ENCODE measurements at places on chromosomes 4 and X.
A peak's percentile ranks its signal among the peaks of the same experiment; 100 is the strongest.

GRCh38 chrX:148314876-148315275, 185.5 kb upstream of the AFF2 start:
- DNase-seq, result no peak

DNA sequence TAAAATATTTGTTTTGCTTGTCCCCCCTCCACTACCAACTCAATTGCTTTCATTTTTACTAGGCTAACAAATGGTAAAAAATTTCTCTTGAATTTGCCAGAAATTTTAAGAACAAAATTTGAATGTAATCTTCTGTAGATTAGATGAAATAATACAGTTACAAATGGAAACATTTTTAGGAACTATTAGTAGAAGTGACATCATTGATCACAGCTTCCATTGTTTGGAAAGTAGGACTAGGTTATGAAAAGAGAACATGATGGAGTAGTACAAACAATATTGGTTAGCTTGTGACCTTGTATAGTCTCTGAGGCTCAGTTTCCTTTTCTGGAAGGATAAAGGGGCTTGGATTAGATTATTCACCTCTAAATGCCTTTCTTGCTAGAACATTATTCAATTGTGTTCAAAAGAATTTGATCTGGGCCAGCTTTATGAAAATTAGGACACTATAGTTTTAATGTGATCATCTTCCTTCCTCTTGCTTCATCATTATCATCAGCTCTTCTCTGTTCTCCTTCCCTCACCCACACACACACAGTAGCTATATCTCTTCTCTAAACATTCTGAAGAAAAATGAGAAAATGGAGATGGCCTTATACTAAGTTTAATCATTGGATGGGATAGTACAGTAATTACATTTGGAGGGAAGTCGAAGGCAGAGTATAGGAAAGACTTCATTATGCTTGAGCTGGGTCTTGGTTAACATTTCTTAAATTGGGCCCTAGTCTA, 9.9 kb downstream of the MTMR1 start:
- DNase-seq, result no peak

- DNase-seq, result no peak
Measured at GRCh38 chrX:76366972-76367371, 60.5 kb upstream of the MAGEE1 start.

- DNase-seq, result no peak
Measured at GRCh38 chrX:43813319-43813718, 68.9 kb downstream of the MAOB start.

DNA sequence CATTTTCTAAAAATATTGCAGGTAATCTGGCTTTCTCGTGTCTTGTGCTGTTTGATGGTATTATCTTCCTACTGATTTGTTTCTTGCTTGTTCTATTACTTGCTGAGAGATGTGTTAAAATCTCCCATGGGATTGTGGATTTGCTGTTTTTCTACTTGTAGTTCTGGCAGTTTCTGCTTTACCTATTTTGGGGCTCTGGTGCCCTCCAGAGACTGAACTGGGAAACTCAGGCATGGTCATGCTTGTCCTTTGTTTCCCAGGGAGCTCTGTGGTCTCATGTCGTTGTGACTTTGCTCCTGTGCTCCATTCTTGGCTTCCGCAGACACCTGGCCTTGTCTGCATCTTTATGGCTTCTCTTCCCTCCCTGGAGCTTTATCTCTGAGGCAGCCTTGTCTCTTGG, 39.5 kb downstream of the NSD2 start:
- no peak for DNase-seq

- no peak for DNase-seq
Measured at GRCh38 chrX:13622401-13622964, 30.5 kb upstream of the TCEANC start.

GRCh38 chrX:24965372-24965771, 50.4 kb downstream of the ARX start:
- no peak for DNase-seq

DNA sequence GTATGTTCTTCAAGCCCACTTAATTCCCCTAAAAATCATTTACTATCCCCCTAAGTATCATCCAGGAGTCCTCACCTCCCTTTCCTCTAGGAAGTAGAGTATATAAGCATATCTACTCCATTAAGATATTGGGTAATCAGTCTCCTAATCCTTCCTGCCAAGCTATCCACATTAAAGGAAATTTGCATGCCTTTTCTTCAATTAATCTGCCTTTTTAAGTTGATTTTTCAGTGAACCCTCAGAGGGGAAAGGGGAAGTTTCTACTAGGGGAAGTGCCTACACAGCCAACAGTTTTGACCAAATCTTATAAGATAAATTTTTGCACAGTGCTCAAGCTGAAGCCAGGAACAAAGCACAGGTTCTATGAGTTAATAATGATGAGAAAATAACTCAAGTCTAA, 222.8 kb downstream of the NLGN4X start:
- no peak for DNase-seq

DNA sequence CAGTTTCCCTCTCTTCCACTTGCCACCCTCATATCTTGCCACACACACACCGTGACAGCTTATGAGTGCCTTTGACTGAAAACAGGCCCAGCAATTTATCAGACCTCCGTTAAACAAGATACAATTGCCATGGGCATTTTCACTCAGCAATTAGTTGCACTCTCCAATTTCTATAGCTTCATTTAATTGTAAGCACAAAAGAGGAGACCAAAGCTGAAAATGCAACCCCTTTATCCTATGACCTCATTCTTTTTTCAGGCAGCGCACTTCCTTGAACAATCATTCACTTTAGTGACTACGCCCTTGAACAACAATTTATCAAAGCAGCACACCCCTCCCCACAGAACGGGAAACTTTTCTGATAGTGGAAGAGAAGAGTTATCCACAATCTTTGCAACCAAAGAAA, 4.1 kb downstream of the POF1B start:
- no peak for DNase-seq

DNA sequence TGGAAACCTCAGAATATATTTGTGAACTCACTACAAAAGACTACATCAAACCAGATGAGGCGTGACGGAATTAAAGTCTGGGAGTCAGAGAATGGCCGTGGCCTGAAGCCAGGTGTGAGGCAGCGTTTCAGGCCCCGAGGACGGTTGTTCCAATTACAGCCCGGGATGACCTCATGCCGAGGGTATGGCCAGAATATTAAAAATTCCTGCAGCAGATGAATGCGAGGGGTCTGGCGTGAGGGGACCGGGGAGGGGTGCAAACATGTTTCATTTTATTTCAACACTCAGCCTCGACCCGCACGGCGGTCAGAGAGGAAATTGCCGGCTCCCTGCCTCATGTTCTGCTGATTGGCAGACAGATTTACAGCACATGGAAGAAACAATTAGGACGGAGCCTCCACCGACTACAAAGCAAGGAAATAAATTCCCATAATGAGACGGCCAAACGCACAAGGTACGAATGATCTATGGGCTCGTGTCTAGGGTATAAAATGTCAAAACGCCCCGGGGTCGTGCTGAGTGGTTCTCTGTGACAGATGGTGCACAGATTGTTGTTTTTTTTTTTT, 289.7 kb downstream of the SHOX start:
- DNase-seq, result no peak

- no peak for DNase-seq
Measured at GRCh38 chr4:170014359-170015011, 11.7 kb downstream of the MFAP3L start.

- DNase-seq, result no peak
Measured at GRCh38 chr4:10971800-10972401, 287.3 kb upstream of the CLNK start.

DNA sequence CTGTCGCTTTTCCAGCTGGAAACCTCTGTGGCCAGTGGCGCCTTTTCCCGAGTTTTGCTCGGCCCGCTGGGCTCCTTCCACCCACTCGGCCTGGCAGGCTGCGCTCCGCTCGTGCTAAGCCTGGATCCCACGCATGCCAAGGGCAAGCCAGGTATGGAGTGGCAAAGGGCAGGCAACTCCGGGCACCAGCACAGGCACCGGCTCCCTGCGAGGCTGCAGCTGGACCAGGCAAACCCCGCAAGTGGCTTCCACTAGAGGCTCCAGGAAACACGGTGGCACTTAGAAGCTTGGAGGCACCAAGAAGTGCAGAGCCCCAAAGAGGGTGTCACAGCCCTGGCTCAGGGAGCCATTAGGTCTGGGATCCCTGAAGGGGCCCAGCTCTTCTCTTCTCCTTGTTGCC, 59.5 kb downstream of the PPA2 start:
- no peak for DNase-seq

- DNase-seq, result no peak
Measured at GRCh38 chrX:38973322-38973721, 172.1 kb downstream of the MID1IP1 start.

GRCh38 chr4:109589605-109590004, 29.6 kb downstream of the MCUB start:
- DNase-seq, result no peak

- DNase-seq, result no peak
Measured at GRCh38 chrX:24982306-24982965, 33.3 kb downstream of the ARX start.

DNA sequence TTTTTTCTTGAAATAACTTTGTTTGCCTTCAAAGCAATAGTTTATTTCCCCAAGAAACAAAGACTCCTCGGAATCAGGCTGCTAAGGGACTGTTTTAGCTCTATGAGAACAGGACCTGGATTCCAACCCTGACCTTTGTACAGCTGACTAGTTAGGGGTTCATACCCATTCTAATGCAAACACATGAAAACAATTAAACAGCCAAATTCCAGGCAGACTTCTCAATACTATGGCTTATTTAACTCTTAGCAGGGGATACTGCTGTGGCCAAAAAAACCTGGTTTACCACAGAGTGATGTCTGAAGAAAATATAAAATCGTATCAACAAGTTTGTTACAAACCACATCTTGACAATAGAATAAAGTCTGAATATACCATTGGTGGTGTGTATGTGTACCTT, 129.6 kb upstream of the INTU start:
- DNase-seq, result no peak

DNA sequence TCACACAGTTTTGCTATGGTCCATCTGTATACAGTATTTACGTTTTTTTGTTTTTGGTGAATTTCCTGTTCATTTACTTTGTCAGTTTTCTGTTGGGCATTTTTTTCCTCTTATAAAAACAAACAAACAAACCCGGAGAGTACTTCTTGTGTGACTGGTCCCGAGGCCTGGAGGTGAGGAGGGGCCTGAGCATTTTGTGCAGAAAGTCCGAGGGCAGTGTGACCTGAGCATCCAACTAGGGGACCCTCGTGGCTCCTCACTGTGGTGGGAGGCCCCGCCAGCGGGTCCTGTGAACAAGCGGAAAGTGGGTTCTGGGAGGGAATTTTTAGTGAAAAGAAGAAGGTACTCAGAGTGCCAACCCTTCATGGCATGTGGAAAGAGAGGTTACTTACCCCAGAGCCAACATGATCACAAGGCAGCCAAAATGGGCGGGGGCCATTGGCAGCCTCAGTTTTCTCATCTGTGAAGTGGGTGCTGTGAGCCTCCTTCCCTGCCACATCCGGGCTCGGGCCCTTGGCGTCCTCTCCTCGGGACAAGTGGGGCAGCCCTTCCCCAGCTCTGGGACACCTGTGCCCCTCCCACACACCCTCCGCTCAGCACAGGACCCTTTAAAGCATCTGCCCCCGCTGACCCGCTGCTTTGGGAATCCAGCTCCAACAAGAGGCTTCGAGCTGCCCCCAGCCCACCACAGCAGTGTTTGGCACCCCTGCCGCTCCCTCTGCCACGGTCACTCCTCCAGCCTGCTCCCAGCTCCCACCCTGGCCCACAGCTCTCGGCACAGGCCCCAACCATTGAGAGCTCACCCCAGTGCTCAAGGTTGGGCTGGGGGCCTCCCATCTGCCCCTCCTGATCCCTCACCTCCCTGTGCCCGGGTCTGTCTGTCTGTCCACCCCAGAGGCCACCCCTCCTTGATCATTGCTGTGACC, 22.8 kb upstream of the GPR78 start:
- DNase-seq, result no peak

DNA sequence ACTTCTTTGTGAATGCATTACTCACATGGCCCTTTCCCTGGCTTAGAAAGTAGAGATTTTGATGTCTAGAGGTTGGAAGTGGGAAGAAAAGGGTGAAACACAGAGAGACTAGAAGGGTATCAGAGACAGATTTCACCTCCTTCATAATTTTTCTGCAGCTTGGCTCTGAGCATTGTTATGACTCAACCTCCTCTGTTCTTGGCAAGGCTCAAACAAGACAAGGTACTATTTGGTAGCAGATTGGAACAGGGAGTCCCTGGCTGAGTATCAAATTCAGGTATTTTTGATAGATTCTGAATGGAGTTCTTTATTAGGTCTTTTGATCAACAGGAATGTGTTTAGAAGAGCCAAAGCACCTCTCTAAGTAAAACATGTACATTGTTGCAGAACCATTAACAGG, 146.3 kb upstream of the CHRDL1 start:
- DNase-seq, result no peak

DNA sequence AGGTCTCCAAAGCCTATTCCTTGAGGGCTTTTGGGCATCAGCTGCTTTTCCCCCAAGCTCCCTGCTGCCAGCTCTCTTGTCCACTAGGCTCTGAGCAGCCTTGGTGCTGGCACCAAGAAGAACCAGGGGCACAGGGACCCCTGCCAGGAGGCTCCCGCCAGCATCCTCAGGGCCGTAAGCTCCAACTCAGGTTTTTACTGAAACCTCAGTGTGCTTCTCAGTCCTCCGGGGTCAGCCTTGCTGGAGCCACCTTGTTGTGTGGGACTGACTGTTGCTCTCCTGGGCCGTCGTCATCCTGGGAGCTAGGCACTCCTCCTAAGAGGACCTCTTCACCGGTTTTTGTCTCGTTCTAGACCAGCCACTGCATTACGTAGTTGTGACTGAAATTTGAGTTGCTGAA, 38.9 kb downstream of the NOP14 start:
- no peak for DNase-seq

GRCh38 chr4:153346563-153346962, 2.1 kb downstream of the MND1 start:
- DNase-seq, result no peak

- peak; percentile 19 for DNase-seq
Measured at GRCh38 chrX:9352243-9352642, 112.6 kb upstream of the TBL1X start.

DNA sequence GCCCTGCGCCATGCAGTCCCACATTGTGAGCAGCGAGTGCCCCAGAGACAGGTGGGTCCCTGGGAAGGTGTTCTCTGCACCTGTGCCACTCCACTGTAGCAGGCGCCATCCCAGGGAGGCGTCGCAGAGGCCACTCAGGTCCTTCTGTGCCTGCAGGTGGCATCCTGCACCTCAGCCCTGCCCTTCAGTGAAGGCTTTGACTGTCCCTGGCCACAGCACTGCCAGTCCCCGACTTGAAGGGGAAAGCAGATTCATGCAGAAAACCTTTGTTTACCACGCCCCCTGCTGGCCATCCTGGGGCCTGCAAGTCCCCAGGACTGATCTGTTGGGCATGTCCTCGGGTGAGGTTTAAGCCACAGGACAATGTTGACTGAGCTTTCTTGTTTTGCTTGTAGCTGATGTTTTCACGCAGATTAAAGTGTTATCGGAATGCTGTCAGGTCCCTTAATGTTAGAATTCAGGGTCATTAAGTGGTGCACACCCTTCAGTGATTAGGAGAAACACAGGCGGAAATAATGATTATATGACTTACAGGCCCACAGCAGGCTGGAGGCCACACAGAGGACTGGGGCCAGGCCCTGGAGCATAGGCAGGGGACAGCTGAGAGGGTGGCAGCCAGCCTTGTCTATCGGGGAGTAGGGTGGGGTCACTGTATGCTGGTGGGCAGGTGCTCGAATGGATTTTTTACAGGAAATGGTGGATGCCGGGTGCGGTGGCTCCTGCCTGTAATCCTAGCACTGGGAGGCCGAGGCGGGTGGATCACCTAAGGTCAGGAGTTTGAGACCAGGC, 5.0 kb downstream of the TACC3 start:
- DNase-seq, result peak; percentile 85
